ENCODE measurements at places on chromosomes 1 and 21.
A peak's percentile ranks its signal among the peaks of the same experiment; 100 is the strongest.

DNA sequence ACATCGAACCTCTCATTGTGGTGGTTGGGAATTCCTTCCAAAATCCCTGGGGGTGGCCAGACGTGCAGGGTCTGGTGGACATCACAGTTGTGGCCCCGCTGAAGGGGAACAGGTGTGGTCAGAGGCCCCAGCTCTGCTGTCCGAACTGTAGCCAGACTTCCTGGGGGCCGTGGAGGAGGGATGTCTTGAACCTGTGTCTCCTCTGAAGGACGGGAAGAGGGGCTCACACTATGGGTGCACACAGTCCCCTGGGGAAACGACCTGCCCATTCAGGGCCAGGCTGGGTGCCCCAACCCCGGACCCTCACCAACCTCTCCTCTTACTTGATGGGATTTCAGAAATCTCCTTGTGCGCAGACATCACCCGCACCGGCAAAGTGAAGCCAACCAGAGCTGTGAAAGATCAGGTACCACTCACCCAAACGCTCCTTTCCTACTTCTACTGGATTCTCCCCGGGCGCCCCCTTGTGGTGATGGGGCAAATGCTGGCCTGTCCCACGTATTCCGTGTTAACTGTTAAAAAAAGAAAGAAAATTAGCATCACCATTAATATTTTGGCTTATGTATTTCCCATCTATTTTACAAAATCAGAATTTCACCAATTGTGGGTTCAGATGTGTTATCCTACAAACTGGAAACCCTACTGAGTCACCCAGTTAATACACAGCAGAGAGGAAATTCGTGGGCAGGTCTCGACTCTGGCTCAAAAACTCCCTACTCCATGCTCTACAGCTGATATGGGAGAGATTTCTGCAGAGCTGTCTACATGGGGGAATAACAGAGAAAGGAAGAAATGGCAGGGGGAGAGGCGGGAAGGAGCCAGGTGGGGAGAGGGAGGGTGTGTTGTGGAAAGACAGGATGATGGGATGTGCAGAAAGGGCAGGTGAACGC lies 28.1 kb downstream of the PADI4 start:
- peak; percentile 29 for DNase-seq

DNA sequence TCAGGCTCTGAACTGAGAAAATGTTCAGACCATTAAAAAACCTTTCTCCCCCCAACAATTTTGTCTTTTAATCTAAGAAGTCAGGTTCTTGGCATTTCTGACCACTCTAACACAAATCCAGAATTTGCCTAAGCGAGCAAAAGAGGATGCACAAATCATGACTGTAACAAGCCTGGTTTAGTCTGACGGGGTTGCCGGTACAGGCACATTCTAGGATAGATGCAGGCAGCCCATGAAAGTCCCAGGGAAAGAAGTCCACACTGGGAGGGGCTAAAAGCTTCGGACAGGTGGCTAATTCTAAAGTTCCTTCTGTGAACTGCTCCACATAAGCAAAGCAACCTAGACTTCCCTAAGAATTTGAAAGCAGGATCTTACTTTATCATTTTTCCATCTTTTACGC lies 48.0 kb upstream of the KCNE1 start:
- no peak for DNase-seq

- no peak for DNase-seq
Observed at GRCh38 chr1:215054266-215054665, 28.3 kb upstream of the KCNK2 start.

GRCh38 chr1:173099166-173099565 lies 48.4 kb upstream of the TNFSF18 start:
- no peak for DNase-seq

GRCh38 chr21:44423312-44423821 lies 31.9 kb upstream of the LRRC3 start:
- DNase-seq, result no peak

- no peak for DNase-seq
Observed at GRCh38 chr21:46264690-46265144, 20.7 kb downstream of the MCM3AP start.

- no peak for DNase-seq
Observed at GRCh38 chr1:214896921-214897320, 185.6 kb upstream of the KCNK2 start.

DNA sequence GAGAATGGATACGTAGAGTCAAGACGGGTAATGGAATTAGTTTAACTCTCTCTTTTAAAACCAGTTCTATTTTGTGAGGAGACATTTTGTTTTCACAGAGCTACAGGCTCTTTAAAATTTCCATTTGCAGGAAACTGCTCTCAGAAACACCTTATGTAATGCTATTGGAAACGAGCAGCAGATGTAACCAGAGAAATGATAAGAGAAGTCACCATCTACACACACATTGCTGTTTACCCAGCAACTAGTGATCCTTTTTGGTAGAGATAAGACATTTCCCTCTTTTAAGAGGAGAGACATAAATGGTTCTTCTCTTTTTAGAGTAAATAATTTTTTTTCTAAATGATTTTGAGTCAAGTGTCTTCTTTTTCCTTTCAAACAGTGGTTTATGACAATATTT lies 80.6 kb downstream of the KCTD3 start:
- DNase-seq, result no peak

GRCh38 chr1:203625628-203626019 lies 1.0 kb upstream of the ATP2B4 start:
- DNase-seq, result peak; percentile 34

DNA sequence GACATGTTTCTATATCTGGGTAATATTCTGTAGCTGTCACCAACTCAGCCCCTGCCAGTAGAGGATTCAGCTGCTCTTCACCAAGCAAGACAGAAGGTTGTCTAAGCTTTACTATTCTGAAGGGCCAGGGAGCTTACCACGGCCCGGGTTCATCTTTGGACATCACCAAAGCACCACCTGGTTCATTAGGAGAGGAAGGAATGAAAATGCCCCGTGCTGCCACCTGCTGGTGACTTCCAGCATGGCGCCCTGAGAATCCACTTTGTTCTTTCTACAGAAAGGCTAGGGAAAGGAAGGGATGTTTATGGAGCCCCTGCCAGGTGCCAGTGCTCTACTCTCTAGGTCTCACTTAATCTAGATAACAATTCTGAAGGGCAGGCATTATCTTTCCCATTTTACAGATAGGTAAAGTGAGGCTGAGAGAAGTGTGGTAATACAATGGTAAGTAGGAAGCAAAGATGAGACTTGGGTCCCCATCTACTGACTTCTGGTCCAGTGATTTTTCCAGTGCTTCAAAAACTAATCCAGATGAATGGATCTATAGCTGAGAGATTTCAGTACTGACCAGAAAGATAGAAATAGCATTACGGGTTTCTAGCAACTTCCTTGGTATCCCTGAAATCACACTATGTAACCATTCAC lies 79.5 kb downstream of the BEND5 start:
- DNase-seq, result no peak

DNA sequence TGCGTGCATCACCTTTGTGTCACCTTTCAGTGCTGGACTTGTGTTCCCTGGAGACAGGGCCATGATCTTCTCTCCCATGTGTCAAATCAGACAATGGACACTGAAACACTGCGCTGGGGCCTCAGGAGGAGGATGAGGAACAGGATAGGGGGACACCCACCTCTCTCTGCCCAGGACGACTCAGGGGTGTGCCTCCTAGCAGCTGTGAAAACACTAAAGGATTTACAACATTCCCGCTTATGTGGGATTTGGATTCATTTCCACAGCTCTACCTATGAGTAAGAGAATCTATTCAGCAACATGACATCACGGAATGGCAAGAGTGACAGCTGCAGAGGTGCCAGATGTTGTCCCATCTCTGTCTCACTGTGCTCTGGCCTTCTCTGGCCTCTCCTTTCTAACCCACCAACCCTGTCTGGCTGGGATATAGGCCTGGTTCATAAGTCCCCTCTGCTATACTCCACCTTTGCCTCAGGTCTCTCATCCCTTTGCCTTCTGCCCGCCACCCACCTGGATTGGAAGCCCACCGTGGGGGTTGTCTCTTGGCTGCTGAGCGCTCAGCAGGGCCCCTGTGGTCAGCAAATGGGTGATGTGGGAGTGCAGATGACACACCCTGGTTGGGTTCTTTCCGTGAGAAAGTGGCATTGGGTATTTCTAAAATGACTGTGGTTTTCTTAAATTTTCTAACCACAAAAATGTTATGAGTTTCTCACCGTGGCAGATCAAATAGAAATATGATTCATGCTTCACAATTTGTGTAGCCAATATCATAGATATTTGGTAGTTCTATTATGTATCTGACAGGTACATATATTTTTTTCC lies 47.1 kb upstream of the TLR5 start:
- no peak for DNase-seq

Data from fibroblast of gingiva (primary cell).